ENCODE measurements at places on chromosomes 1 and 21.
A peak's percentile ranks its signal among the peaks of the same experiment; 100 is the strongest.

- no peak for DNase-seq
These were observed 4.2 kb upstream of the LINGO4 start for GRCh38 chr1:151809290-151809984.

GRCh38 chr1:20072771-20073170 lies 2.8 kb downstream of the PLA2G5 start:
- peak; percentile 28 for DNase-seq

- DNase-seq, result no peak
These were observed 24.9 kb upstream of the GLIS1 start for GRCh38 chr1:53763911-53764310.

DNA sequence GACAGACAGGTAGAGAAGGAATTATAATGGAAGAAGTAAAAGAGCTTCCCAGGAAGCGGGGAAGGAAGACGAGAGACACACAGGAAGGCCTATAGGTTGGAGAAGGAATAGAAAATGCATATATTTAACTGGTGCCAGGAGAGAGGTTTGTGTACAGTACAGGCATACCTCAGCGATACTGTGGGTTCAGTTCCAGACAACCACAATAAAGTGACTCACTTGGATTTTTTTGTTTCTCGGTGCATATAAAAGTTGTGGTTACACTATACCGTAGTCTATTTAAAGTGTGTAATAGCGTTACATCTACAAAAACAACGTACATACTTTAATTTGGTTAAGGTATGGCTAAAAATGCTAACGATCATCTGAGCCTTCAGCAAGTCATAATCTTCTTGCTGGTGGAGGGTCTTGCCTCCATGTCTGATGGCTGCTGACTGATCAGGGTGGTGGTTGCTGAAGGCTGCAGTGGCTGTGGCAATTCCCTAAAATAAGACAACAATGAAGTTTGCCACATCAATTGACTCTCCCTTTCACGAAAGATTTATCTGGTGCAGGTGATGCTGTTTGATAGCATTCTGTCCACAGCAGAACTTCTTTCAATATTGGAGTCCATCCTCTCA lies 16.0 kb downstream of the YARS1 start:
- peak; percentile 69 for DNase-seq

- no peak for DNase-seq
These were observed 27.2 kb downstream of the MRPL37 start for GRCh38 chr1:54227091-54227602.
